HCT116 (cell line): ENCODE measurements at places on chromosomes 1 and 21. TPM values are rescaled to one million over a fixed set of nuclear protein-coding genes. Genes with fewer than 3 reads are reported as not detected.

GRCh38 chr1:160307118-160307791 is 22.3 kb upstream of the PEX19 start:
- H3K4me3 ChIP-seq: no peak overlapping the region
- no peaks in the 10 kb centered on the region for H3K4me1 ChIP-seq
- peaks cover 37% of the 10 kb centered on the region for H3K36me3 ChIP-seq
- H3K27me3 ChIP-seq: no peaks in the 10 kb centered on the region

DNA sequence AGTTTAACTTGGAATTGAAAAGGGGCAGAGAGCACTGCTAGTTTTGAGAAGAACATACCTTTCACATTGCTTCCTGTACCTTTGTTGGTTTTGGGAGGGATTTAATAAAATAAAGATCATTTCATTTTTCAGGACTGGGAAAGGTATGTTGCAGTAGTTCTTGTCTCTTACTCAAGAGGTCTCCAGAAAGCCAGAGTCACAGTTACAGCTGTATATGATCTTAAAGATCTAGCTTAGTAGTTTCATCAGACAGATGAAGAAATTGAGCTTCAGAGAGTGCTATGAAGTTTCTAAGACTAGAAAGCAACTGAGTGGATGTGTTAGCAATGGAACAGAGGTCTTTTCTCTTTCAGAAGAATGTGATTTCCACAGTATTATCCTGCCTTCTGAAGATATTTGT is 1.0 kb downstream of the OR10K2 start:
- no peaks in the 10 kb centered on the region for H3K27me3 ChIP-seq
- no peak overlapping the region for H3K4me3 ChIP-seq
- no peak for DNase-seq
- no peak overlapping the region for H3K27ac ChIP-seq
- no peaks in the 10 kb centered on the region for H3K4me1 ChIP-seq

- H3K4me3 ChIP-seq: no peak overlapping the region
- H3K27ac ChIP-seq: no peak overlapping the region
- no peaks in the 10 kb centered on the region for H3K4me1 ChIP-seq
- no peaks in the 10 kb centered on the region; the same call in 1 of the 2 replicates for H3K36me3 ChIP-seq
- DNase-seq: no peak
These were observed 39.0 kb downstream of the MRPL39 start for GRCh38 chr21:25568246-25568645.

DNA sequence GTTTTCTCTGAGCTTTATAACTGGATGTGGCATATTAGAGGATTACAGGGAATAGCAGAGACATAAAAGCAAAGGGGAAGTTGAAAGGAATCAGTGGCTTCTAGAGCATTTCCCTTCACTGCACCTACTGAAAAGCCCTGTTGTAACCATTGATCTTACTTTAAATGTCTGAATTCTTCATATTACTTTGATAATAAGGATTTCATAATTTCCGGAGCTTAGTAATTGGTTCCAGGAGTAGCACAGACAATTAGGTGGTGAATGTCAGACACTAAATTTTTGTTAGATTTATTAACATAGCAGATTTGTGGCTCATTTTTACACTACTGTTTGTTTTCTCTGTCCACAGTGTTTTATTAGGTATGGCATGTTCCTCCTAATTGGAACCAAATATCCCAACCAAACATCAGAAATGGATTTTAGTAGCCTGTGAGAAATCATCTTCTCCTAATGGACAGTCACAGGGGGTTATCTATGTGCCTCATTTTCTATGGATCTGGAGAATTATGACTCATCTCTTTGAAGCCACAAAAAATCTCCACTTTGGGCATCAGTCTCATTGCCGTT is 100.5 kb downstream of the GIPC2 start:
- H3K27ac ChIP-seq: no peak overlapping the region
- H3K4me1 ChIP-seq: no peaks in the 10 kb centered on the region
- H3K4me3 ChIP-seq: no peak overlapping the region

- no peaks in the 10 kb centered on the region for H3K27me3 ChIP-seq
- no peak overlapping the region for H3K27ac ChIP-seq
- no peaks in the 10 kb centered on the region for H3K36me3 ChIP-seq
- H3K4me3 ChIP-seq: no peak overlapping the region
These were observed 6.0 kb downstream of the PIK3CD start for GRCh38 chr1:9657521-9658032.

DNA sequence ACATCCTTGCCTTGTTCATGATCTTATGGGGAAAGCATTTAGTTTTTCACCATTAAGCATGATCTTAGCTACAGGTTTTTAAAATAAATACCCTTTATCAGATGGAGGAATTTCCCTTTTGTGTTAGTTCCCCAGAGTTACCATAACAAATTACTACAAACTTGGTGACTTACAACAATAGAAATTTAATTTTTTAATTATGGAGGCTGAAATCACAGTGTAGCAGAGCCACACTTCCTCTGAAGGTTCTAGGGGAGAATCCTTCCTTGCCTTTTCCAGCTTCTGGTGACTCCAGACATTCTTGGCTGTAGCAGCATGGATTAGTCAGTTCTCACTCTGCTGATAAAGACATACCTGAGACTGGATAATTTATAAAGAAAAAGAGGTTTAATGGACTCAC is 18.5 kb downstream of the MIGA1 start:
- no peaks in the 10 kb centered on the region for H3K27me3 ChIP-seq
- H3K4me3 ChIP-seq: no peak overlapping the region
- H3K4me1 ChIP-seq: no peaks in the 10 kb centered on the region
- H3K36me3 ChIP-seq: no peaks in the 10 kb centered on the region
- no peak for DNase-seq
- H3K27ac ChIP-seq: no peak overlapping the region

- no peak for DNase-seq
- no peaks in the 10 kb centered on the region for H3K36me3 ChIP-seq
- H3K27ac ChIP-seq: no peak overlapping the region
- H3K4me1 ChIP-seq: no peaks in the 10 kb centered on the region
- H3K4me3 ChIP-seq: no peak overlapping the region
- no peaks in the 10 kb centered on the region for H3K27me3 ChIP-seq
These were observed 69.0 kb upstream of the MARK1 start for GRCh38 chr1:220458936-220459335.

GRCh38 chr1:95475686-95476457 is 241.9 kb downstream of the RWDD3 start:
- H3K36me3 ChIP-seq: no peaks in the 10 kb centered on the region
- H3K4me1 ChIP-seq: no peaks in the 10 kb centered on the region
- H3K27ac ChIP-seq: no peak overlapping the region

- H3K4me1 ChIP-seq: no peaks in the 10 kb centered on the region
- no peaks in the 10 kb centered on the region for H3K36me3 ChIP-seq
- no peak overlapping the region for H3K27ac ChIP-seq
These were observed 92.5 kb upstream of the RGS4 start for GRCh38 chr1:162976628-162977027.

DNA sequence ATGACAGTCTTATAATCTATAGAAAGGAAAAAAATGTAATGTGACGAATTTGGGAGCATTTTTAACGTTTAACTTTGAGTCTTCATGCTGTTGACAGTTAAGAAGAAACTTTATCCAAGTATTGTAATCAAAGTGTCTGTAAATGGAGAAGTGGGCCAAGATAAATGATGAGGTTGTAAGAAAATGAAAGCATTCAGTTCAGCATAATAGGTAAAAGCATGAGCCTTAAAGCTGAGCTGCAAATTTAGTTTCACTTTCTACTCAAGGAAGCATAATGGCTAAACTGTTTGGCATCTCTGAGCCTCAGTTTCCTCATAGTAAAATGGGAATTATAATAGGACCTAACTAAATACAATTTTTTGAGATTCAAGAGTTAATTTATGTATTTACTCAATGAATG is 1554.8 kb downstream of the KCNT2 start:
- H3K4me1 ChIP-seq: no peaks in the 10 kb centered on the region
- DNase-seq: no peak
- no peak overlapping the region for H3K4me3 ChIP-seq

DNA sequence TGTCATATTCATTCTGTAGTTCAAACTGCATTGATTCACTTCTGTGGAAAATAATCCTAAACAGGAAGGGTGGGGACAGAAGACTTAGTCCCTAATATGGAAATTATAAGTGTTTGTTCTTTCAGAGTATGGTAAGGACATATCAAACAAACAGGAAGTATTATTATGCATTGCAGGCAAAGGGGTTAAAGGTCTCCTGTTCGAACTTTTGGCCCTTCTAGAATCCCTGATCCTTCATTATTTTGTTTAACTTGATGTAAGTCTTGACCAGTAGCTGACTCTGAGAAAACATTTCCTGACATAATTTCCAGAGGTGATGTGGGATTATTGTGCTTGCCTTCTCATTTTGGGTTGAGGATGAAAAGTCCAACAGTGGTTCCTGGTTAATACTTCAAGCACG is 215.4 kb upstream of the ADGRL2 start:
- H3K4me1 ChIP-seq: no peaks in the 10 kb centered on the region
- DNase-seq: no peak
- no peak overlapping the region for H3K27ac ChIP-seq
- H3K4me3 ChIP-seq: no peak overlapping the region
- H3K27me3 ChIP-seq: no peaks in the 10 kb centered on the region

- DNase-seq: peak; percentile 15
- H3K36me3 ChIP-seq: no peaks in the 10 kb centered on the region
- H3K27me3 ChIP-seq: no peaks in the 10 kb centered on the region
- H3K27ac ChIP-seq: no peak overlapping the region
These were observed 103.3 kb downstream of the RABGAP1L start for GRCh38 chr1:174262349-174263241.

GRCh38 chr1:2304921-2305681 is 77.0 kb downstream of the SKI start:
- no peaks in the 10 kb centered on the region for H3K27me3 ChIP-seq
- H3K4me1 ChIP-seq: no peaks in the 10 kb centered on the region
- H3K27ac ChIP-seq: no peak overlapping the region
- no peak for DNase-seq
- H3K36me3 ChIP-seq: peaks cover 12% of the 10 kb centered on the region

DNA sequence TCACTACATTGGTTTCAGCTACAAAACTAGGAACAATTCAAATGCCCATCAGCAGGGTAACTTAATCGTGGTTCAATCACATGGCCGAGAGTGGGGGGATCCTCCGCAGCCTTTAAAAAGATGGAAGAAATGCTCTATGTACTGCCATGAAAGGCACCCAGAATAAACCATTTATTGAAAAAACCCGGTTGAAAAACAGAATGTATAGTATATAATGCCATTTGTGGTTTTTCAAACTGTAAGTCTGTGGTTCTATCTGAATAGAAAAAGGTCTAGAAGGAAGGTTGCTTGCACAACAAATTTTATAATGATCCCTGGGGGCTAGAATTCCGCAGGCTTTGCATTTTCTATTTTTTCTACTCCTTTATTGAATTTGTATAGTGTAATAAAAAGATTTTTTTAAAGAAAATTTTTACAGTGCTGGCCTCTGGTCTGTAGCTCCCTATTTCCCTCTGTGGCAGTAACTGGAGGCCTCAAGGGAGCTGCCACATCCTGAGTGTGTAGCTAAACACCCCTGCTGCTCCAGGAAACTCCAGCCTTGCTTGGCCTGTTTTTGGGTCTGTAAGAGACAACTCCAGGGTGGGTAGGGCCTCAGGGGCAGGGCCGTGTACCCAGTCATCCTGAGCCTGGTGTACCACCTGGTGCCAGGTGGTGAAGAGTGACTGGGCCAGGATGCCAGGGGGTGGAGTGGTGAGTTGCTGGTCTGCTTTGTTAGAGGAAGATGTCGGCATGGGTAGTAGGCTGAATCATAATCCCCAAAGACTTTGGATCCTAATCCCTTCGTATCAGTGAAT is 51.5 kb upstream of the EPS8L3 start:
- DNase-seq: no peak
- H3K27ac ChIP-seq: no peak overlapping the region
- no peak overlapping the region for H3K4me3 ChIP-seq
- no peaks in the 10 kb centered on the region for H3K36me3 ChIP-seq
- no peaks in the 10 kb centered on the region for H3K27me3 ChIP-seq

DNA sequence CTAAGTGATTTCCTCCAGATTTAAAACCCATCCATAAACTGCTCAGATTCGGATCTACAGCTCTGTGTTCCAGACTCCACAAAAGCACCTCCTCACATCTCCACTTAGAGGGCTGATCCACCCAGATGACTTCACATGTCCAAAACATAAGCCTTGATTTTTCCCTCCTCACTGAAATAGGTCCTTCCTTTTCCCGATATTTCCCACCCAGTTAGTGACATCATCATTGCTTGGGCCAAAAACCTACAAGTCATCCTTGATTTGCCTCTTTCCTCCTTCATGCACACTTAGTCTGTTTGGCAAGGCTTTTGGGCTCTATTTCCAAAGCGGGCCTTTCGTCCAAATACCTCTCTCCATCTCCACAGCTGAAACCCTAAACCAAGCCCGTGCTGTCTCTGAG is 32.3 kb downstream of the CCDC185 start:
- H3K4me3 ChIP-seq: no peak overlapping the region
- H3K36me3 ChIP-seq: no peaks in the 10 kb centered on the region
- 0 out of 2 replicates have a peak, but pooled peaks cover 3% of the 10 kb centered on the region for H3K4me1 ChIP-seq
- no peak for DNase-seq
- no peaks in the 10 kb centered on the region for H3K27me3 ChIP-seq

GRCh38 chr1:156571919-156572662 is at the start of gene IQGAP3:
IQGAP3 (minus strand) TSS chr1:156572565; CDS start chr1:156572529, 36 bp downstream.
- DNase-seq: peak; percentile 56
- H3K27ac ChIP-seq: peak within 1 kb of the TSS; percentile 31
- H3K27me3 ChIP-seq: no peaks in the 10 kb centered on the region
- peaks cover 4% of the 10 kb centered on the region; the same call in 1 of the 2 replicates for H3K36me3 ChIP-seq

DNA sequence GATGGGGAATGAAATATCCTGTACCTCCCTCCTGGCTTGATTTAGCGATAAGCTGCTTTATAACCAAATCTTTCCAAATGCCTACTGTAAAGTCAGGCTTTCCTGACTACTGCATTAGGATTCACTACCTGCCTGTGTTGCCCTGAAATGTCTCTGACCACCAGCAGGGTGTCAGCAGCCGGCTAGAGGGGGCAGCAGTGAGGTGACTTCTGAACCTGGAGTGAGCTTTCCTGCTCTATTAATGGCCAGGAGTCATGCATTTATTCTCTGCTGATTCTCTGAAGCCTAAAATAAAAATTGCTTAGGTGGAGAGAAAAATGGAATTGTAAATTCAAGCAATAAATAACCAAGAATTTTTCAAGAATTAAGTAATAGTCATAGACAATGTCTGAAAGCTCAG is 2.5 kb downstream of the BACE2 start:
- H3K27ac ChIP-seq: no peak overlapping the region
- H3K4me1 ChIP-seq: peaks cover 24% of the 10 kb centered on the region
- H3K36me3 ChIP-seq: no peaks in the 10 kb centered on the region
- DNase-seq: no peak
- H3K4me3 ChIP-seq: no peak overlapping the region

GRCh38 chr1:7975212-7975865 is 13.8 kb downstream of the PARK7 start:
- H3K27me3 ChIP-seq: no peaks in the 10 kb centered on the region
- H3K4me3 ChIP-seq: no peak overlapping the region
- no peaks in the 10 kb centered on the region for H3K4me1 ChIP-seq
- DNase-seq: peak; percentile 68
- peaks cover 45% of the 10 kb centered on the region for H3K36me3 ChIP-seq

The TEDDM1 gene
- not detected for total RNA-seq

The AJAP1 gene
- total RNA-seq: not detected

The GBP2 gene
- total RNA-seq: 0.98 TPM

The FMO5 gene
- 0.27 TPM for total RNA-seq

The SPRR4 gene
- not detected for total RNA-seq

The AMPD1 gene
- total RNA-seq: not detected

The SLC30A2 gene
- not detected for total RNA-seq

The KAZN gene
- total RNA-seq: 13.4 TPM

The TIE1 gene
- not detected for total RNA-seq

The DCDC2B gene
- total RNA-seq: 0.27 TPM

The NEK2 gene
- total RNA-seq: 50.2 TPM

The DPYD gene
- total RNA-seq: 1.7 TPM

The OR2T35 gene
- total RNA-seq: not detected

The ICOSLG gene
- 4.7 TPM for total RNA-seq

The C1orf115 gene
- 16.8 TPM for total RNA-seq

The IGSF9 gene
- 10.3 TPM for total RNA-seq

The CRYBG2 gene
- 10.5 TPM for total RNA-seq
